ENCODE measurements at places on chromosomes 3 and 15.

DNA sequence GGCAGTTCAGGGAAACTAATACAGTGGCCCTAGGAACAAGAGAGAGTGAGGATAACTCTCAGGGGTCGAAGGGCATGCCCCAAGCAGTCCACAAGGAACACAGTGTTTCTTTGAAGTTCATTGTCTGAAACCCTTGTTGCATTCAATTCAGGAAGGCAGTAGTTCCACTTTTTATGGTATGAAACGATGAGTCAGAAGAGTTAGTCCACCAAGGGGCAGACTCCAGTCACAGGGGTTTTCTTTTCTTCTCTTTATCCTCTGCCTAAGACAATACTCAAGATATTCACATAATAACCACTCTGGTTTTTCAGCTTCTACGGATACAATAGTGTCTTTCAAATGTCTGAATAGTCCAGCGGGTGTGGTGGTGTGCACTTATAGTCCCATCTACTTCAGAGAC is 23.7 kb upstream of the TICRR start:
- DNase-seq: no peak

DNA sequence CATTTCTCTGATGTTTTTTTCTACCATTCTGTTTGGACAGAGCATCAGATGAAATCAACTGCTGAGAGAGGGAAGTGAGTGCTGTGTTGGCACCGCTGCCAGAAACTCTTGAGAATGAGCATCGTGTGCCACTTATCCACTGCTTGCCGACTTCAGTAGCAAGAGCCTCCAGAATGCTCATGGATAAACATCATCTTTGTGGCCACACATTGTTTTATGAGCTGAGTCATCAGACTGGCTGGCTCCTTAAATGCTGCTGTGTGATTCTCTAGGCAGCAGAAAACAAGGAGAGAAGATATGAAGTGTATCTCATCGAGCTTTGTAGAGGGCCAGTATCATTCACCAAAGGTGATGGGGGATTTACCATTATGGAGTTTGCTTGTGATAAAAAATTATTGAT is 3.4 kb upstream of the DOCK3 start:
- peak; percentile 88 for DNase-seq

- peak; percentile 58 for DNase-seq
Observed at GRCh38 chr15:74040109-74040850, 42.1 kb downstream of the GOLGA6A start.

GRCh38 chr3:119380697-119381096 is 82.7 kb downstream of the TMEM39A start:
- DNase-seq: peak; percentile 26

DNA sequence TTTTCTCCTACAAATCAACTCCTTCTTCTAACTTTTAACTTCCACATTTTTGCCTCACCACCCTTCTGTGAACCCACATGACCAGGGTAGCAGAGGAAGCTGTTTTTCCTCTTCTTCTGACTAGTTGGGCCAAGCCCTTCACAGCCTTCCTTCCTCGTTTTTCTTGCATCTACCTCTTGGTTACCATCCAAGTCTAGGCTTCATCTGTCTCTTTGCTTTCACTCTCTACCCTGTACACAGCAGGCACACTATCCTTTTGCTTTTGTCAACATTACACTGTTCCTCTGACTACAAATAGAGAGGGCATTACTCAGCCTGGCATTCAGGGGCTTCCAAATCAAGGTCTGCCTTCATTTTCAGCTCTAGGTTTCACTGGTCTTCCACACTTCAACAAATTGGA is 22.0 kb downstream of the SLC9A9 start:
- no peak for DNase-seq

GRCh38 chr3:186696522-186696921 is 20.6 kb upstream of the KNG1 start:
- no peak for DNase-seq
